ENCODE measurements at places on chromosomes 2 and 18.

GRCh38 chr2:10518470-10519393 is 70.6 kb upstream of the ODC1 start:
- no peak for DNase-seq

DNA sequence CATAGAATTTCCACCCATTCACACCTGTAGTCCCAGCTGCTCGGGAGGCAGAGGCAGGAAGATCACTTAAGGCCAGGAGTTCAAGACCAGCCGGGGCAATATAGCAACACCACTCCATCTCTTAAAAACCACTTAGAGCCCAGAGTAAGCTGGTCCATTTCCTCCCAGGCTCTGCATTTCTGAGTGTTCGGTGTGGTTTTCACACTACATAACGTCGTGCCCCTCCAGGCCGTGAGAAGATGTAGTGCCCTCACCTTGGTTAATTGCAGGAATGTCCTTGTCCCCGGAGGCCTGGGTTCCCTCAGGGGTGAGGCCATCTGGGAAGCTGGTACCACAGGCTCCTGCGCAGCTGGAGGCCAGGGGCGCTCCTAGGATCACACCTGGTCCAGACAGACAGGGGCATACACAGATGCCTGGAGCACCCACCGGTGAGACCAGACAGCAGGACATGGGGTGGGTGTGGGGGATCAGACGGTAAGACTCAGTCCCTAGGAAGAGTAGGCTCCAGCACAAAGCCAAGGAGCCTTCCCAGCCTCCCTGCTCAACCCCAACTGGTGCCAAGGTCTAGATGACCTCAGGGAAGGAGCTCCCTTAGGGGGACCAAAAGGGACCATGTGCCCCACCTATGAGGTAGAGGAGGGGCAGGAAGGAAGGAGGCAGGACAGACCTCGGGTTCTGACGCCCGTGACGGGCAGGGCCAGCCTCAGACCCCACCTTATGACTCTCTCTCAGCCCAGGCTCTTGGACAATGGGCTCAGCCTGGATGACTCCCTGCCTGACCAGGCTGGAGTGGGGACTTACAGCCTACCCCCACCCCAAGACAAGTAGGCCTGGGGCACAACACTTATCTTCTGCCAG is 752 bp downstream of the ASTL start:
- no peak for DNase-seq

GRCh38 chr2:136195226-136195625 is 77.3 kb upstream of the CXCR4 start:
- no peak for DNase-seq

DNA sequence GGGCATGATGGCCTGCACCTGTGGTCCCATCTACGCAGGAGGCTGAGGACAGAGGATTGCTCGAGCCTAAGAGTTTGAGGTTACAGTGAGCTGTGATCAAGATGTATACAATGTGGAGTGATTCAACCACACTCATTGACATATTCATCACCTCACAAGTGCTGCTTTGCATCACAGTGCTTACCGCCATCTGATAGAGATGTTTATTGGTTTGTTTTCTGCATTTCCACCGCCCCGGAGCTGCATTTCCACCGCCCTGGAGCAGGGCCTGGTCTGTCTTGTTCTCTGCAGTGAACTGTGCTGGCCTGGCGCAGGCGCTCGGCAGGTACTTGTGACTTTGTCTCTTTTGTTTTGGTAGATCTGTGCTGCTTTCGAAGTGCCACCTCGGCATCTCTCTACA is 96.0 kb downstream of the SMAD7 start:
- DNase-seq: no peak

DNA sequence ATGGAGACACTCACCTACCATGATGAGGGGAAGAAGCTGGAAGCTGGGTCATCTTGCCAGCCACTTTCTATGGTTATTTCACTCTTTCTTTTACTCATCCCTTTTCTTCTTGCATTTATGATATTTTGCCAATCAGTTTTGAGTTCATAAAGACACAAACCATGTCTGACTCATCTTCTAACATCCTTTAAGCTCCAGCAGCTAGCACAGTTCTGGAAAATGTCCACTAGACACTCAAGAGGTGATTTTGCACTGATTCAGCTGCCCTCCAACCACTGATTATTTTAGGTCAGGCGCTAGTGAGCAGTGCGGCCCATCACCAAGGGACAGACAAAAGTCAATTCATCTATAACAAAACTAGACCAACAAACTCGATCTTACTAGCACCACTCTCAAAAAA is 537.1 kb upstream of the ID2 start:
- DNase-seq: peak; percentile 90

- no peak for DNase-seq
These were observed 131.7 kb downstream of the MYCN start for GRCh38 chr2:16071865-16072637.

DNA sequence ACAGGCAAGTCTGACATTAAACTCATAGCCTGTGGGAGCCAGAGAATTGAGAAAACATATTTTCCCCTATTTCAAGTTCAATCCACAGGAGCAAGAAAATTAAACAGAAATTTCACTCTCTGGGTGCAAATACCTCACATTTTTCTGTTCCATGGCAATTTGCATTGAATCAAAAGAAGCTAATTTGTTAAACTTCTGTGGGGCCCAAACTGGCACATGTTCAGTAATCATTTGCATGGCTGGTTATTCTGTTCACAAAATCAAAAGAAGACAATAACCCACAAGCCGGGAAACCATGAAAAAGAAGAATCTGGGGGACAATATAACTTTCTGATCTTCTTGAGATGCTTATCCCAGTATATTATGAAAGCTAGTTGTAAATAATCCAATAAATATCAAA is 363.1 kb downstream of the LRP1B start:
- no peak for DNase-seq

DNA sequence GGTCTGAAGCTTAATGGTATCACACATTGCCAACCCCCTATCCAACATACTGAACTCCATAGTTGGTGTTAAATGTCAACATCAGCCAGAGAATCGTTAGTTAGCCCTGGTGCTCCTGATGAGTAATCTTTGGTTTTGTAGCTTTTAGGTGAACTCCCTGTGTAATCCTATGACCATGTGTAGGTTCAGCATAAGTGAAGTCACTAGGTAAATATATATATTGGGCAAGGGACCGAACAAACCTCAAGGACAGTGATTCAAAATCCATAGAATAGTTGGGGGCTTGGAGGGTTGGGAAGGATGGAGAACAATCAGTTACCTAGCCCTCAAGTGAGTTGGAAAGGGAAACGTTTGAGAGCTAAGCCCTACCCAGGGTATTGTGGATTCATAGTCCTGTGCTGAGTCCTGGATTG is 16.0 kb upstream of the AP1S3 start:
- DNase-seq: no peak

DNA sequence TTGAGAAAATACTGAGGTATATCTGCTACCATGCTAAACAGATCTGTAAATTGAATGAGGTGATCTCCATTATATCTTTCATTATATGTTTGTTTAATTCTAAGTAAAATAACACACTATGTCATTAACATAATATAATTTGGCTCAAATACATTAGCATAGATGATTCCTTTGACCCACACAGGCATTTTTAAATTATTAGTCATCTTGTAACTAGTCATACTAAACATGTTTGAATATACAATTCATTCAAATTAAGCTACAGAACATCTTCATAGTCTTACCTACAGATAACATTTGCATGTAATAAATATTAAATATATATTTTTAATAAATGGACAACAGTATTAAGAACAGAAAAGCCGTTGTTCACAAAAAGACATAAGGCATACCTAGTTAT is 52.7 kb upstream of the KYNU start:
- DNase-seq: peak; percentile 28

DNA sequence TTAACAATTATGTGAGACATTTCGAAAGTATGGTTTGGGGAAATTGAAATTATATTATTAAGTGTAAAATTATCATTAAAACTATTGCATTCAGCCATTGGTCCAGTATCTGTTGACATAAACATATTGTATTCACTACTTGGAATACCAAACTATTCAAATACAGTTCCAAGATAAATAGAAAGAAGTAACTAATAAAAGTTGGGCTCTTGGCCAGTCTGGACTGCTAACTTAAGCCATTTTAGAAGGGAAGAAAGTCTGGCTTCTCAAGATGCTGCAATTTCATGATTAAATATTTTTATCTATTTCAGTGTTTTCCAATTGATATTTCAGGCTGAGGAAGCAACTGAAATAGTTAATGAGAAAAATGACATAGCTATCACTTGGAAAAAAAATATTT is 109.8 kb upstream of the CHRNA1 start:
- DNase-seq: peak; percentile 18

GRCh38 chr2:20093263-20094141 is 42.1 kb upstream of the LAPTM4A start:
- peak; percentile 90 for DNase-seq

GRCh38 chr2:7878786-7879482 is 802.9 kb upstream of the ID2 start:
- no peak for DNase-seq

DNA sequence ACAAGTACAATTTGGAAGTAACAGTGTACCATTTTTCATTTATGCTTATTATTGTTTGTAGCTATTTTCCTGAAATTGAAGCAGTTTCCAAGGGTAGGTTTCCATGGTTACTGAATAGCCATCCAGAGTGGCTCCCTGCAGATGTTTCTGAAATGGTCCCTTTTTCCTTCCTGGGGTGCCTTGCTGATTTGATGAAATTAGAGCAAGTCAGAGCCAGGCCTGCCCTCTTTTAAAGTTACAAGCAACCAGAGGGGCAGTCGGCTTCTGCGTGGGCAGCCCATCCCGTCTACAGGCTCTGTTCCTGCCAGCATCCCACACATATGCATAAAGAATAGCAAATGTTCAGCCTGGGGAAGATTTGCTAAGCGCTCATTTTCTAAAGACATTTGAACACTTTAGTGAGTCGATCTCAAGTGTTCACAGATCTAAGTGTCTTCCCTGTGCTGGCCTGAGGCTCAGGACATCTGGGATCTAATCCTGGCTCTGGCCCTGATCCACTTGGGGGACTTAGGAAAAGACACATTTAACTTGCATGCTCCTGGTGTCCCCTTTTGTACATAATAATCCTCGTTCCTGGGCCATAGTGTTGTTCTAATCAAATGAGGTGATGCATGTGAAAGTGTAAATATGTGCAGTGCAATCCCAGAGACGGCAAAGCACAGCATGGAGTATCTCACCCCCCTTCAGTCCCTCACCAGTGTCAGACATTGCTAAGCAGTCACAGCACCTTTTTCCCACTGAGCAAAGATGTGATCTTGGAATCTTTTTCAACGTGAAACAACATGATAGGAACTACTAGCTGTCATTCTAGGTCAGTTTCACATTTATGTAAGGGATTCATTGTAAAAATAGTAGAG is 92.2 kb downstream of the STPG4 start:
- DNase-seq: peak; percentile 52

- DNase-seq: no peak
These were observed 90.8 kb downstream of the NFATC1 start for GRCh38 chr18:79486356-79487182.

GRCh38 chr2:30915486-30915885 is 108.2 kb upstream of the CAPN13 start:
- peak; percentile 9 for DNase-seq

DNA sequence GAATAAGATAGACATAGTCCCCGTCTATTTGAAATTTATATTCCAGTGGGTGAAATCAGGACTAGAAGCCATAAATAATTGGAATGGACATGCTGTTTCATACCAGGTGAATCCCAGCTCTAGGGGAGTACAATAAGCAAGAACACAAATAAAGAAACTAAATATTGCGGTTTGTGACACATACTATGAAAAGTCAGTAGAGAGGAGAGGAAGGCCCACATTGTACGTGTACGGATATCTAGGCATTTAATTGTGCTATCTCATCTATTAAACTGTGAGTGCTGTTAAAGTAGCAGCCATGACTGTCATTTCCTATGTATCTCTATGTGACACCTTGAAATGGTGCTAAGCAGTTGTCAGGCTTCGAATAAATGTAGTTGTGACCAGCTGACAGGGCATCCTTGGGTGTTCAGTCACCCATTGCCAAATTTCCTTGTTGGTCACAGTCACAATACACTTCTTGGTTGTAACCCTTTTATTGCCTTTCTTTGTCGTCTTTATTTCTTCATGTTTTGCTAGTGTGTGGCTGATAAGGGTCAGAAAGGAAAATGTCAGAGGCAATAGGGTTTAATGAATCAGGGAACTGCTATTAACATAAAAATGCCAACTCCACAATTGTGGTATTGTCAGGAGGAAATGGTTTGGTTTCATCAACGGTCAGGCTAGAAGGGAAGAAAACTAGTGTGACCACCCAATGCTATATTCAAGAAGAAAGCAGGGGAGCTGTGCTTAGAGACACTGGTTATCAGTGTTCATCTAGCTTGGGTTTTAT is 31.5 kb downstream of the CPO start:
- DNase-seq: no peak

DNA sequence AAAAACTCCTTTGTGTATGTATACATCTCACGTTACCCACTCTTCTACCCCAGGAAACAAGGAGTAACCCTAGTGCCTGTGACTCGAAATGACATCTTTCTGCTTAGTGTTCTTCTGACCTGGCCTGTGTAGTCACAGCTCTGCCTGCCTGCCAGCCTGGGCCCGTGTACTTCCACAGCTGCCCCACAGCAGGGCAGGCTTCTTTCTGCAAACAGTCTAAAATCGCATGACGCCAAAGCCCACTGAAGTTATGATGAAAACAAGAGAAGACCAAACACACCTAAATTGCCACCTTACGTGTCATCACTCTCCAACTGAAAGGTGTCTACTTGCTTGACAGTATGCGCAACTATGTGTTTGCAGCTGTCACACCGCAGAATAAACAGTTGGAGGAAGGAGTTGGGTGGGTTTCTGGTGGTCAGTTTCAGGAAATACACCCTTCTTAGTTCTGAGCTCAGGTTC is 1.5 kb downstream of the GAREM1 start:
- peak; percentile 59 for DNase-seq

DNA sequence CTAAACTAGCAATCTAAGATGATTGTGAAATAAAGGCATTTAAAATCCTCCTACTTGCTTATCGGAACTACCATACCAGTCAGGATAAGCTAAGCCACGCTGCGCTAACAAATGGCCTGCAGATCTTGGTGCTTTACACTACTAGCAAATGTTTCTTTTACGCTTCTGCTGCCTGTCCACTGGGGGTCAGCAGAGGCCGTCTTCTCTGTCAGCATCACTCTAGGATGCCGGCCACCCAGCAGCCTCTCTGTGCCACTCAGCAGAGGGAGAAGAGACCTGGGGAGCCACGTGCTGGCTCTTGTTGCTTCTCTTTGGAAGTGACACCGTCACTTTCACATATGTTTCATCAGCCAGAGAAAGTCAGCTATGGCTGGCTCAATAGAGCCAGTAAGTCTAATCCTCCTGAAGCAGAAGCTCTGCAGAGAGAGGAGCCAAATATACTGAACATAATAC is 36.6 kb downstream of the COPS8 start:
- peak; percentile 92 for DNase-seq

- no peak for DNase-seq
These were observed 682.9 kb upstream of the LRRTM1 start for GRCh38 chr2:80987466-80987865.

All from GM23248 (cell line).